Occipital lobe (tissue), 3 donors: ENCODE measurements at places on chromosomes 7 and 10. TPM values are rescaled to one million over a fixed set of nuclear protein-coding genes. Genes with fewer than 3 reads are reported as not detected.

The CTTNBP2 gene
- 39.0 TPM for total RNA-seq

The ADRB1 gene
- 3.3 TPM for total RNA-seq

The ADRA2A gene
- total RNA-seq, result 15.9 TPM

The MPLKIP gene
- total RNA-seq, result 13.4 TPM

The EMX2 gene
- 2.0 TPM for total RNA-seq

The PKD2L1 gene
- total RNA-seq, result 0.62 TPM

The ARMS2 gene
- total RNA-seq, result not detected

The WDFY4 gene
- total RNA-seq, result 0.94 TPM

The ITIH5 gene
- total RNA-seq, result 14.3 TPM

The SH3PXD2A gene
- 8.7 TPM for total RNA-seq

The GRM3 gene
- 179 TPM for total RNA-seq

The PSTK gene
- total RNA-seq, result 12.9 TPM

The CADPS2 gene
- 20.9 TPM for total RNA-seq

The COL1A2 gene
- 124 TPM for total RNA-seq

The GJC3 gene
- total RNA-seq, result 0.47 TPM

The ZNF727 gene
- 0.47 TPM for total RNA-seq

The SMURF1 gene
- 24.6 TPM for total RNA-seq

The LRRC17 gene
- 27.0 TPM for total RNA-seq

The GSDME gene
- 38.2 TPM for total RNA-seq

The PON1 gene
- not detected for total RNA-seq

The IMPDH1 gene
- total RNA-seq, result 27.0 TPM

The PTPN20 gene
- total RNA-seq, result 14.2 TPM

The PNLIPRP3 gene
- total RNA-seq, result not detected

The CHAT gene
- total RNA-seq, result 0.62 TPM

The TMEM130 gene
- total RNA-seq, result 3.6 TPM
